ENCODE measurements at places on chromosomes 13 and 19. TPM values are rescaled to one million over a fixed set of nuclear protein-coding genes. Genes with fewer than 3 reads are reported as not detected.

GRCh38 chr13:61415058-61415721 is 459 bp downstream of the PCDH20 start:
- peak; percentile 71 for DNase-seq

GRCh38 chr19:43305642-43306041 is 36.3 kb upstream of the PSG9 start:
- peak; percentile 20 for DNase-seq

- no peak for DNase-seq
These were observed 198.6 kb downstream of the TEX29 start for GRCh38 chr13:111519041-111519440.

DNA sequence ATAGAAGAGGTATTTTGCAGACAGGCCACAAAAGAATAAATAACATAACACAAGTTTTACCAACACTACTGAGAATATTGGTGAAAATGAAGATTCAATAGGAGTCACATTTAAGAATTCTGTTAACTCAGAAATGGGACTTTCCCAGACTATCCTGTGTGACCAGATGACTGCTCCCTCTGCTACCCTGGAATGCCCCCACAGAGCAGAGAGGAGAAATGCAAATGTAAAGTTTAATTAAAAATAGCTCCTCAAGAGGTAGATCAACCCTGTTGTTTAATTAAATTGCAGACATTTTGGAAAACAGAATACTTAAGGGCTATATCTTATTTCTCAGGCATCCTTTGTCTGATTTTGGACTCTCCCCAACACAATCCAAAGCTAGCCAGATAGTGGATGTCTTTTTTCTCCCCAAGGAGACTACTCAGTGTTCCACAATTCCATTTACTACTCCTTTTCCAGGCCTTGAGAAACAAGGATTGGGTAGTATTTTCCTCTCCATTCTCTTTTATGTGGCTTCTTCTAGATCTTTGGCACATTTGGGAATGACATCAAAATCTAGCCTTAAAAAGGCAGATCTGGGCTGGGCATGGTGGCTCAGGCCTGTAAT is 104.7 kb upstream of the TSC22D1 start:
- no peak for DNase-seq

DNA sequence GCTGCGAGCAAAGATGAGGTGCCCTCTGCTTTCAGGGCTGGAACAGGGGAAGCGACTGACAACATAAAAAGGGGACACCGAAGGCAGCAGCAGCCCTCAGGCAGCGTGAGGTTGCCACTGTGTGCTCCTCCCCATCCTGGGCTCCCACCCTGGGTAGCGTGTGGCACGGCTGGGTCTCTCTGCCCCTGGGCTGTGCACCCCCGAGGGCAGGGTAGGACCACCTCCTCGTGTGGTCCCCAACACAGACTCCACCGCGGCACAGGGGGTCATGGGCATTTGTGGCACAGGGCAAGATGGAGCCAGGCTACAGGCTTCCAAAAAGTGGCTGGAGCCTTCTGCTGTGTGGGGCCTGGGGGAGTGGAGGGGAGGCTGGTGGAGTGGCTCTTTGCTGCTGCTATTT is 6.5 kb upstream of the RSPH6A start:
- no peak for DNase-seq

DNA sequence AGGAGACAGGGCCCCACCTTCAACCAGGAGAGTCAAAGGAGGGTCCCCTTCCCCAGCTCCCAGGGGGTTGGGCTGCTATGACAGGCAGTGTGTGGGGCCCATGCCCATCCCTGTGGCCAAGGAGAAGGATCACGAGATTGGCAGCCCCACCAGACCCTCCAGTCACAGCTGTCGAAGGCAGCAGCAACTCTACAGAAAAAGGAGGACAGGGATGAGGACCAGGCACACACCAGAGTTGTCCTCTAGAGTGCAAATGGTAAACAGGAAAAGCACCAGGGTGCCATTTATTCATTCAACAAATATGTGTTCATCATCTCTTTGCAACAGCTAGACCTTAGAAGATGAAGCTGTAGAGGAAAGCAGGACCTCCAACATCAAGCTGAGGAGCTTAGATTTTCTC is 4.1 kb downstream of the PTH2 start:
- no peak for DNase-seq

DNA sequence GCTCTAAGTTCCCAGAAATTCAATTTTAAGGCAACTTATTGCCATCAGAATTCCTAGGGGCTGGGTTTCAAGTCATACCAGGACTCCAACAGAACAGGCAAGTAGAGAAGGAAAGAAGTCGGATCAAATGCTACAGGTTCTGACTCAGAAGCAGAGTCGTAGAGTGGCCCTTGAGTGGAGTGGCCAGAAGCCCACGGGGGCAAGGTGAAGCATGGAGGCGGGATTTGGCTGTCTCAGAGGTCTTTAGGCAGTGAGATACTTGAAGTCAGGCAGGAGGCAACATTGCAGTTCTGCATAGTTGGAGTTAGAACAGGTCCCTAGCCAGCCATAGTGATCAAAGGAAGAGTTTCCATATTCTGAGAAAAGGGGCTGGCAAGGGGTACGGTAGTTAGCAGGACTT is 111.6 kb downstream of the NHLRC3 start:
- no peak for DNase-seq

DNA sequence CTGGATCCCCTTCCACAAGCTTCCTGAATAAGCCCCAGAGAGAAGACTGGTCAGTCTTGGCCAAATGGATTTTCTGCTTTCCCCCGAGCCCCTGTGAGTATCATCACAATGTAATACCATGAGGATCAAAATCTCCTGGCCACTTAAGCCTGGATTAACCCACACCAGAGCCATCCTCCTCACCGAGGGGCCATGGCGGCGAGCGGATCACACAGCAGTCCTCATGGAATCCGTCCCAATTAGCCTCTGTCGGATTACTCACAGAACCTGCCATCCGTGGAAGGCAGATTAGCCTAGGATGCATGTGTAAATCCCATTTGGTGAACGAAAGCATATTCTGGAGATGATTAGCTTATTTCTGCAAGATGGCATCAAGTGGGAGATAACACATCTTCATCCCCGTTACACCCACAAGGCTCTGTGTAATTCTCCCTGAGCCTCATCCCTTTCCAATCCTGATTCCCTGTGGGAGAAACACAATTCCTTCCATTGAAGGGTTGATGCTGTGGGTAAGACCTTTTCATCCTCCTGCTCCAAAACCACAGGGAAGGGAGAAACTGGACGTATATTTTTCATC is 42.5 kb downstream of the GNG7 start:
- no peak for DNase-seq

GRCh38 chr13:106354961-106355360 is 180.5 kb downstream of the EFNB2 start:
- DNase-seq = no peak

- no peak for DNase-seq
These were observed 60.0 kb downstream of the MLLT1 start for GRCh38 chr19:6219586-6220290.

Gene PROZ
- total RNA-seq = not detected

Gene CYP4F2
- 0.59 TPM for total RNA-seq

Gene SMIM24
- not detected for total RNA-seq

Gene ELAVL1
- 53.7 TPM for total RNA-seq

All from MCF 10A (cell line).